Ascending aorta (tissue), 2 donors: ENCODE measurements at places on chromosomes 16 and 17. TPM values are rescaled to one million over a fixed set of nuclear protein-coding genes. Genes with fewer than 3 reads are reported as not detected.

TMC8 gene
- total RNA-seq = 9.6 TPM

ITGAD gene
- not detected for total RNA-seq

ZPBP2 gene
- total RNA-seq = not detected

ALDOC gene
- 24.8 TPM for total RNA-seq

MT4 gene
- not detected for total RNA-seq

LITAFD gene
- not detected for total RNA-seq

KRT14 gene
- total RNA-seq = 10.3 TPM

MPO gene
- 1.8 TPM for total RNA-seq

SPATA32 gene
- total RNA-seq = not detected

SPDYE4 gene
- not detected for total RNA-seq

RAPGEFL1 gene
- 8.7 TPM for total RNA-seq

ZFHX3 gene
- 34.8 TPM for total RNA-seq

KRT16 gene
- 31.9 TPM for total RNA-seq

CEMP1 gene
- total RNA-seq = not detected

ODAD4 gene
- not detected for total RNA-seq

SCGB1C2 gene
- total RNA-seq = not detected

MLKL gene
- total RNA-seq = 4.0 TPM

CSH1 gene
- total RNA-seq = not detected

NACA2 gene
- total RNA-seq = not detected
